Activated naive CD8-positive, alpha-beta T cell treated with anti-CD3 and anti-CD28 coated beads, Interleukin-2, amount 50 U/mL, for 24 hours (primary cell): ENCODE measurements at places on chromosomes 2 and 18.

DNA sequence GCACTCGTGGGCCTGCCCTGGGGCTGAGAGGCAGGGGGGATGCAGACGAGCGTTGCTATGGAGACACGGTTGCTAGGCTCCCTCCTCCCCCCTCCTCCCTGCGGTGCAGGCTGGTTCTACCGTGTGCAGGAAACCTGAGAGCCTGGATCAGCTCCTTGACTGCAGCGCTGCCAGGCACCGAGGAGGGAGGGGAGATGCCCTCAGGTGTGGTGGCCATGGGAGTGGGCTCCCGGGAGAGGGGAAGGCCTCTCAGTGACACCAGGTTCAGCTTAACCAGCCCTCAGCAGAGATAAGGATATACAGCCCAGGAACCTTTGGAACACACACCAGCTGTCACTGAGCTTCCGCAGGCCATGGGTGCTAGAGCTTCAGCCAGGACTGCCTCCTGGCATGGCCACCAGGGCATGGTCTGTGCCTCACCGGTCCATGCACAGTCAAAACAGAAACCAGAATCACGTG, 124.4 kb upstream of the PXDN start:
- no peak for DNase-seq

GRCh38 chr18:21451851-21452250, 148.7 kb downstream of the ESCO1 start:
- no peak for DNase-seq

DNA sequence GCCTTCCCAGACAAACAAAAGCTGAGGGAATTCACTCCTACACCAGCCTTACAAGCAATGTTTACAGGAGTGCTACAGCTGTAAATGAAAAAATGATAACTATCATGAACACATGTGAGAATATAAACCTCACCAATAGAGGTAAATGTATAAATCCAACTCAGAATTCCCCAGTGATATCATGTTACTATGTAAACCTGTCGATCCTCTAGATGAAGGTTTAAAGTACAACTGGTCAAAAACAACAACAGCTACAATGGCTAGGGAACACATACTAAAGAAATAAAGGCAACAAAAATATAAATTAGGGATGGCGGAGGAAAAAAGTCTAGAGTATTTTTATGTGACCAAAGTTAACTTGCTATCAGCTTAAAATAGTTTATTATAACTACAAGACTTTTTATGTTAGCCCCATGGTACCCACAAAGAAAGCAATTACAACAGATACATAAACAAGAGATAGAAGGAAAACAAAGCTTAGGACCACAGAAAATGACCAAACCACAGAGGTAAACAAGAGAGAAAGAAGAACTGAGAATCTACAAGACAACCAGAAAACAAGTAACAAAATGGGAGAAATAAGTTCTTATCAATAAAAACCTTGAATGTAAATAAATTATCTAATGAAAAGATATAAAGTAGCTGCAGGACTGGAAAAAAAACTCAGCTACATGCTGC, 8.3 kb downstream of the CERKL start:
- DNase-seq, result no peak

- no peak for DNase-seq
Observed at GRCh38 chr2:66547118-66547517, 112.2 kb downstream of the MEIS1 start.

DNA sequence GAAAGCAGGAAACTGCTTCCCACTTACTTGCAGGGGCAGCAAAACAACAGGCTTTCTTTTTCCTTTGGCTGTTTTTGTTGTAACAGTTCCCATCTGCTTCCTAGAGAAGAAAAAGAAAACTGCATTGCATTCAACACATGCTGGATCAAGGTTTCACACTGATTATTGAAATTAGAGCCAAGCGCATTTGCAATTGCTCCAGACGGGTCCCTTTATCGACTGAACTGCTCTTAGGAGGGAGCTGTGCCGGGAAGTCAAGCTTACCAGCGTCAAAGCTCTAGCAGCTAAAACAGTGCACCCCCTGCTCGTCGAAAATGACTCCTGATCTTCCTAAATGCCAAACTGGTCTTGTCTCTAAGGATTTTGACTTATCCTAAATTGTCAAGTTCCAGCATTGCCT, 164.0 kb upstream of the SESTD1 start:
- no peak for DNase-seq

- no peak for DNase-seq
Observed at GRCh38 chr2:79370976-79371538, 141.8 kb upstream of the CTNNA2 start.

DNA sequence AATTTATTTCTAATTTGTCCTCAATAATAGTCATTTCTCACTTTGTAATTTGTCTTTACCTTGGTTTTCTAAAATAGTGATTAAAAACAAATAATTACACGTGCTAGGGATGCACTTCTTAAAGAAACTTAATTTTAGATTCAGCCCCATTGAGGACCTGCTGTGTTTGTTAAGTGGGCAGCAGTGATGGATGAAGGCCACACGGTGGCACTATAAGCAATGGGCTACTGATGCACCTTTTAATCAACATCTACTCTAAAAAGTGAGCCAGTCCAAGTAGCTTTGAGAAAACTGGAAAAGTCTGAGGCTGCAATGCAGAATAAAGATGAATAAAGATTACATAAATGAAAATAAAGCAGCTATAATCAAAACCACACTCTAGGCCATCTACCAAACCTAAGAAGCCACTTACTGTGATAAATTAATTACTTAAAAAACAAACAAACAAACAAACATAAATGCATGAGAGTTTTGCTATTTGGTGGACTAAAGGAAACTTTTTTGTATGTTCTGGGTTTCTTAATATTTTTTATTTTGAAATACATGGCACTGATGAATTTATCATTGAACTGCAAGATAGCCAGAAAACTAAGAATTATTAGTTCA, 89.3 kb downstream of the PDE11A start:
- DNase-seq, result peak; percentile 3

DNA sequence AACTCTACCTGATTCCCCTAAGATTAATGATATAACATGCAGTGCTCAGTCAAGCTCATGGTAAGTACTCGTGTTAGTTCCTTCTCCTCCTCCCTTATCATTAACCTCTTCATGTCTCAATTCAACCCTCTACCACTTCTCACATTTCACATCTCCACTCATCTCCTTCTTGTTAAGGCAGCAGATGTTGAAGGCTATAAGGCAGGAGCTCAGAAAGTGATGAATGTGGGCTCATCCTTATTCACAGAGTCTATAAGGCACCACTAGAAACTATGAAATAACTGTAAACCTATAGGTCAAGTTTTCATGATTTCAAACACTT, 56.0 kb downstream of the CLHC1 start:
- no peak for DNase-seq

DNA sequence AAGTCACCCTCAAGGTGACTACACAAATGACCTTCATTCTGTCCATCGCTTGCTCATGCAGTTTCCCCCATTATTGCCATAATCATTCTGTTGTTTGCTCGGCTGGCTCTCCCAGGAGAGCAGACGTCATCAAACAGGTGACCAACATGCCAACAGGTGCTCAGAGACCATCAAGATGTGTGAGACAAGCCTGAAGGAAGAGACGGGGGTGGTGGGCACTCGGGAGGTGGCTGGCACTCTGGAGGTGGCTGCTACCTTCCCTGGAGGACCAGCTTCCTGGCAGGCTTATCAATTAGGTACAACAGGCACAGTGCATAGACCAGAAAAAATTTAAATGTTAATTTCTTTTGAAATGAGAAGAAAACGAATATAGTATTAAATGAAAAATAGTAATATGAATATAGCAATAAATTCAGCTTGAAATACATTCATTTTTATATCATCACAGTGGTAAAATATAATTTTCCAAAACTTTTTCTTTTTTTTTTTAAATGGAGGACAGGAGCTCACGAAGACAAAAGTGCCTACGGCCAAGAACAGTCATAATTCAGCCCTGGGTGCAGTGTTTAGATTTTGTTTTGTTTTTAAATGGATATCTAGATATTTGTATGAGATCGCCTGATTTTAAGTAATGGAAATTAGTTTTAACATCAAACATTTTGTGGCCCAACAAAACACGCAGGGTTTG, 16.9 kb upstream of the HAAO start:
- DNase-seq, result no peak

DNA sequence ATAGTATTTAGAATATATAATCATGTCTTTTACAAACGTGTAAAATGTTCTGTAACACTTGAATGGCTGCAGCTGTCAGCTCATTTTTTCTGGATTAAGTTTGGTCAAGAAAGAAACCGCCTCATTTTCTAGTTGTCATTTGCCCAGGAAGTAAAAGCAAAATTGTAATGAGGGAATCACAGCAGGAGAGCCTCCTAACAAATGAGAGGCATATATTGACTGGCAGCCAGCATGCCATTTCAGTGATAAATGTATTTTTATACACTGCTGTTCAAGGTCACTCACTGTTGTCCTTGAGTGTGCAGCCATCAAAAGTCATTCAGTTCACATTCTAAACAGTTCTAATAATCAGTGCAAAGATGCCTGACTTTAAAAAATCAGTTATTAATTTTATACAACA, 144.3 kb upstream of the BOD1L2 start:
- DNase-seq, result no peak

DNA sequence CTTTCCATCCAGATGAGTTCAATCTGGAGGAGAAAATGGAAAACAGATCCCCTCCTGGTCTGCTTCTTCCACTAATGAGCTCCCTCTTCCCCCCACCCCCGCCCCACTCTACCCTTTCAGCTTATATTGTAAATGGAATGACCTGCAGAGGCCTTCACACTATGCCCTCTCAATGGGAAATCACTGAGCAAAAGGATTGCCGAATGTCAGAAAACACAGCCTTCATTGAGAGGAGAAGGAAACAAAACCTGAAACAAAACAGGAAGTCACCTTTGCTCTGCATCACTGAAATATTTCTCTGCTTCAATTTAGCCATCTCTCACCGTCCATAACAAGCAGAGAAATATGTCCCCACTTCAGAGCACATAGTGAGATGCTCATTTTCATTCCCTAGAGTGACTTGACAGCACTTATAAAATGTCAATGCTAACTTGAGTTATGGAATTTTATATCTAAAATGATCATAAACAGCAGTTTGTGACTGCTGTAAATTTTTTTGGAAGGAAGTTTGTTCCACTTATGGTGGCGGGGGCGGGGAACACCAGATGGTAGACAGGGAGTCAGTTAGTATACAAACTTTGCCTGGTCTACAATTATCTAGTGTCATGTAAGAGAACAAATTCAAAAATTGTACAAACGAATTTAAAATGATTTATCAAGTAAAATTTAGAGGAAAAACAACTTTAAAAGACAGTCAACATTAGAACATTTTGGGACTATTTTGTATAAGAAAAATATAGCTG, 1.8 kb upstream of the FRZB start:
- DNase-seq, result no peak

GRCh38 chr2:157508676-157509075, 64.8 kb upstream of the CYTIP start:
- DNase-seq, result no peak

GRCh38 chr2:18845854-18846445, 256.6 kb upstream of the NT5C1B start:
- no peak for DNase-seq

DNA sequence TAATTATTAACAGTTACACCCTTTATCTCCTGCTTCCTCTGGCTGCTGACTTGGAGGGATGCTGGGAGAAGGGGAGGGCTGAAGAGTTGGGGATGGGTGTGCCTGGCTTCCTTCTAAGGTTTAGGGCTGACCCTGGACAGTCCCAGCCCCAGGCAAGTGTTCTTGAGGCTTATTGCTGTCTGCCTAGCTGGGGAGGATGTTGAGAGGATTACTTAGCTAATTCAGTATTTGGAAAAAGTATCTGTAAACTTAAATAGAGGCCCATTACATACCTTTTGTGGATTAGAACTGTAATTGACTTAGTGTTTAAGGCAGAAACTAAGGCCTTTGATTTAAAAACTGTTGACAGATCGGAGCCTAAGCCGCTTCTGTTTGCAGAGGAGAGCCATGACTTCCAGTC, 67.6 kb downstream of the AGAP1 start:
- no peak for DNase-seq

DNA sequence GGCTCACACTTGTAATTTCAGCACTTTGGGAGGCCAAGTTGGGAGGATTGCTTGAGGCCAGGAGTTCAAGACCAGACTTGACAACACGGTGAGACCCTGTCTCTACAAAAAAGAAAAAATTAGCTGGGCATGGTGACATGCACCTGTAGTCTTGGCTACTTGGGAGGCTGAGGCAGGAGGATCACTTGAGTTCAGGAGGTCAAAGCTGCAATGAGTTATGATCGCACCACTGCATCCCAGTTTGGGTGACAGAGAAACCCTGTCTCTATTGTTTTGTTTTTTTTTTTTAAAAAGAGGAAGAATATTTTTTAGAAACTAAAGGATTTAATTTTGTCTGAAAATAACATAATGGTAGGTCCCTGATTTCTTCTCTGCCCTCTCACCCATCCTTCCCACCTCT, 79.4 kb upstream of the TMEM200C start:
- no peak for DNase-seq

- no peak for DNase-seq
Observed at GRCh38 chr18:55384115-55384514, 203.9 kb downstream of the TCF4 start.

DNA sequence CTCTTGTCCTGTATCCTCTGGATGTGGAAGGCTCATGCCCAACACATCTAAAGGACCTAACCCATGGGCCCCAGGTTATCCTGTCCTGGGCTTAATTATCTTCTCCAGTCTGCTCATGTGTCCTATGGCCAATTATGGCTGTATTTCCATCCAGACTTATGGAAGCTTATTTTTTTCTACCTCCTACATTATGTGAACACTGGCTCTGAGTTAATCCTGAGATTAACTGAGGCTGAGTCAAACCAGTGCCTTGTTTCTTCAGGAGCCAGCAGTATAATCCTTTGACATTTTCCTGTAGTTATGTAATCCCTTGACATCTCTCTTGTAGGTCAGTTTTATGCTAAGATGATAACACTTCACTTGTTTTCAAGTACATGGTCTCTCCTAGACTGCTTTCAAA, 213.6 kb downstream of the PMAIP1 start:
- DNase-seq, result no peak

GRCh38 chr2:40584432-40584831, 132.5 kb upstream of the SLC8A1 start:
- no peak for DNase-seq

GRCh38 chr18:7363338-7363737, 132.4 kb downstream of the LRRC30 start:
- no peak for DNase-seq

DNA sequence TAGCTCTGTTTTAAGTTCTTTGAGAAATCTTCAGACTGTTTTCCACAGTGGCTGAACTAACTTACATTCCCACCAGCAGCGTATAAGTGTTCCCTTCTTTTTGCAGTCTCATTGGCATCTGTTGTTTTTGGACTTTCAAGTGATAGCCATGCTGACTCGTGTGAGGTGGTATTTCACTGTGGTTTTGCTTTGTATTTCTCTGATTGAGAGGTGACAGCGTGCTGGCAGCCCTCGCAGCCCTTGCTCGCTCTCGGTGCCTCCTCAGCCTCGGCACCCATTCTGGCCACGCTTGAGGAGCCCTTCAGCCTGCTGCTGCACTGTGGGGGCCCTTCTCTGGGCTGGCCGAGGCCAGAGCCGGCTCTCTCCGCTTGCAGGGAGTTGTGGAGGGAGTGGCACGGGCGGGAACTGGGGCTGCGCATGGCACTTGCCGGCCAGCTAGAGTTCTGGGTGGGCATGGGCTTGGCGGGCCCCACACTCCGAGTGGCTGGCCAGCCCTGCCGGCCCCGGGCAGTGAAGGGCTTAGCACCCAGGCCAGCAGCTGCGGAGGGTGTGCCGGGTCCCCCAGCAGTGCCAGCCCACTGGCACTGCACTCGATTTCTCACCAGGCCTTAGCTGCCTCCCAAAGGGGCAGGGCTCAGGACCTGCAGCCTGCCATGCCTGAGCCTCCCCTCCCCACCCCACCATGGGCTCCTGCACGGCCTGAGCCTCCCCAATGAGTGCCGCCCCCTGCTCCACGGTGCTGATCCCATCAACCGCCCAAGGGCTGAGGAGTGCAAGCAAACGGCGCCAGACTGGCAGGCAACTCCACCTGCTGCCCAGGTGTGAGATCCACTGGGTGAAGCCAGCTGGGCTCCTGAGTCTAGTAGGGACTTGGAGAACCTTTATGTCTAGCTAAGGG, 151.8 kb downstream of the IRS1 start:
- no peak for DNase-seq
